ENCODE measurements at places on chromosomes 1 and 21. TPM values are rescaled to one million over a fixed set of nuclear protein-coding genes. Genes with fewer than 3 reads are reported as not detected.

Gene RPTN
- not detected for total RNA-seq

Gene A3GALT2
- total RNA-seq = not detected

Gene GCSAML
- not detected for total RNA-seq

Gene ARHGEF16
- 10.1 TPM for total RNA-seq

Gene CAPN8
- 0.28 TPM for total RNA-seq
